ENCODE measurements at places on chromosomes 4 and X.

GRCh38 chr4:153741541-153741940 is 18.3 kb downstream of the RNF175 start:
- DNase-seq: no peak

DNA sequence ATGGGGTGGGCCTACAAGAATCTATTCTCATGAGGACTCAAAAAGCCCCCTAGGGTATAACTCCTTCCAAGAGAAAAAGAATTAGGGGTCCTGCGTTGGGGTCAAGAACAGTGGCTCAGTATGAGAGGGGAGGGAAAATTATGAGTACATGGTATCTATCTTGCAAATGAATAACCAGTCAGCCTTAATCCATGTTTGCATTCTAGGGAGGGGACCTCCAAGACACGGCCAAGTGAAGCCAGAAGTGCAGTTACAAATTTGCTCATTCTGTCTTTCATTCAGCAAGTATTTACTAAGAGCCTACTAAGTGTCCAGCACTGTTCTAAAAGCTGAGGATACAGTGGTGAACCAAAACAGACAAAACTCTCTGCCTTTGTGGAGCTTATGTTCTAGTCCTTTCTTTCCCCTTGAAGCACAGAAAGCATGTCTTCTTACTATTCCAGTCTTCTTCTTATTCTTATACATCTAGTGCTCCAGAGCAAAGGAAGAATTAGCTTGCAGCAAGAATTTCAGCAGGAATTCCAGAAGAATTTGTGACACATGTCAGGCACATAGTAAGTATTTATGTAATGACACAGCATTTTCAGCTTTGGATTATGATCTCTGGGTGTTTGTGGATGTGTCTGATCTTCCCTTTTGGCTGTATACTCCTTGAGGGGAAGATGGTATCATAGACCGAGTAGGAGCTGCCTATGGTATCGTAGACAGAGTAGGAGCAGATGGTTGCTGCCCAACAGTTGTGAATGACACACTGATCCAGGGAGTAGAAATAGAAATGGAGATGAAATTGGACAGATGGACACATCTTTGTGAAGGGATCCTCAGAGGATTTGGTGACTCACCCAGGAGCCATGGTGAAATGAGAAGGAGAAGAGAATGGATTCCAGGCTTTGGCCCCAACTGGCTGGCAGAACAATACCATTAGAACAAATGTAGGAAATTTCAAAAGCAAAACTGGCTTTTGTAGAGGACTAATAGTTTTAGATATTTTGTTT is 75.9 kb downstream of the COQ2 start:
- DNase-seq: peak; percentile 43

DNA sequence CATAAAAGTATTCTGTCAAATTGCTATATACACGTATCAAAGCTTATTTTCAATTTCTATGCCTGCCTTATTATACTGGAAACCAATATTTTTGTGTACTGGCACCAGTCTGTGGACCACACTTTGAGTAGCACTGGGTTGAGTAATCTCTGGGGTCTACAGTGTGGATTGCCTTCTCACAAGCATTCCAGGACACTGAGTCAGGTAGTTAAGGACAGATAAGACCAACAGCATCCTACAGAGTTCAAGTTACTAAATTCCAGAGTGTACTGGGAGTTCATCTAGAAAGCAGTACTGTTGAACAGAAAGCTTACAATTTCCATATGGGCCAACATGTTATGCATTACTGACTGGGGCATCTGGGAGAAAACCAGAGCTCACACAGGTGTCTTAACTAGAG is 61.8 kb downstream of the VMA21 start:
- peak; percentile 0 for DNase-seq

DNA sequence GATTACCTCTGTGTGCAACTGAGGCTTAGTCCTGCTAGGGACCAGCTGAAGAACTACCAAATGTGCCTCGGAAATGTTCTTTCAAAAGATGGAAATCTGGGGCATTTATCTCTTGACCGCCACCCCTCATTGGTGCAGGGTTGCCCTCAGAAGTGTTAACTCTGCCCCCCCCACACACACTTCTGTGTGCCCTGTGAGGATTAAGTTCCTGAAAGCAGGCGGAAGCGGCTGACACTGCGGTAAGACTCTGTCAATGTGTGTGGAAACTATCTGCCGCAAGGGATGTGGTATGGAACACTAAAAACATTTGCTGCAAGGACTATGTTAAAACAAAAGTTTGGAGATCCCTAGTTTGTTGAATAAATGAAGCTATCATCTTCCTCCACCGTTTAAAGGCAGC is 106.9 kb upstream of the NDP start:
- no peak for DNase-seq

- no peak for DNase-seq
Measured at GRCh38 chr4:2819244-2820215, 24.1 kb upstream of the ADD1 start.

DNA sequence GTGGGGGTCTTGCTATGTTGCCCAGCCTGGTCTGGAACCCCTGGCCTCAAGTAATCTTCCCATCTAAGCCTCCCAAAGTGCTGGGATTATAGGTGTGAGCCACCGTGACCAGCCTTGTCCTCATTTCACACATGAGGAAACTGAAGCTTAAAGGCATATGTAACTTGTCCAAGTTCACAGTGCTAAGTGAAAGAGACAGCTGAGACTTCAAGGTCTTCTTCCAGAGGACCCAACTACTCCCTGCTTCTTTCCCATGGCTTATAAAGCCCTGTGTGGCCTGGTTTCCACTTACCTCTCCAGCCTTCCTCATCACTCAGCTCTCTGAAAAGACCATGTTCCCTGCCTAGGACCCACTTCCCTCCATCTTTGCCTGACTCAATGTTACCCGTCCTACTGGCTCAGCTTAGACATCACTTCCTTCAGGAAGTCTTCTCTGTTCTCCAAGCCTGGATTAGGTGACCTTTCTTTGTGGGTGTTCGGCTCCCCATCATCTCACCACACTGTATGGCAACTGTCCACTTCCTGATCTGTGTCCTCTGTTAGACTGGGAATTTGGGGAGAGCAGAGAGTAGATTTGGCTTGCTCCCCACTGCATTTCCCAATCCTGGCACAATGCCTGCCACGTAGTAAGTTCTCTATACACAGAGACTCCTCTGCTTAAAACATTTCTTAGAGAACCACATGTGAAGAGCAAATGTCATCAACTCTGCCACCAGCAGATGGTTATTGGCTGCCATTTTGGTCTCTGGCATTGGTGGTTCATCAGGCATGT is 30.4 kb upstream of the LAMP2 start:
- DNase-seq: no peak

DNA sequence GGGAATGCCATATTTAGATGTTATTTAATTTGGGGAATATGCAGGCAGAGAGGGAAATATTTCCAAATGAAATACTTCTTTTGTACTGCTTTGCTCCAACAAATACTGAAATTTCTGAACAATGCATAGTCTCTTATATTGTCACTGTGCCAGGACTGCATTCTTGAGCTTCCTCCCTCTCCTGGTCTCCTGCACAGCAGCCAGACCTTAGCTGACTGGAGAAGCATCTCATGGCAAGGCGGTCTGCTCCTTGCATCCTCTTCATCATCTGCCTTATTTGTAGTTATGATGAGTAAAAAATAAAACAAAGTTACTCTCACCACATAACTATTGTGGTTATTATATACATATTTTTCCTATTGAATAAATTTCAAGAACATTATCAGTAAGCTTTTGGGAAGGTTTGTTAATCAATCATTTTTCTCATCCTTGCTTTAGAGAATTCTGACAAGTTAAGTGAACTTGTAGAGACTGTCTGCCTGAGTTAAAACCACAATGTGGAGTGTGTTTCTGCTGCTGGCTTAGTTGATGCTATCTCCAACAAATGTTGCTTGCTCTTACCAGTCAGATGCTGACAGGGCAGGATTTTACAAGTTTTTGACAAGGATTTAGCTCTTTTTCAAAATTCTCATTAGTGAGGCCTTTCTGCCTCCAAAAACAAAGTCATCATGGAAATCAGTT is 153.6 kb downstream of the SOWAHB start:
- no peak for DNase-seq

DNA sequence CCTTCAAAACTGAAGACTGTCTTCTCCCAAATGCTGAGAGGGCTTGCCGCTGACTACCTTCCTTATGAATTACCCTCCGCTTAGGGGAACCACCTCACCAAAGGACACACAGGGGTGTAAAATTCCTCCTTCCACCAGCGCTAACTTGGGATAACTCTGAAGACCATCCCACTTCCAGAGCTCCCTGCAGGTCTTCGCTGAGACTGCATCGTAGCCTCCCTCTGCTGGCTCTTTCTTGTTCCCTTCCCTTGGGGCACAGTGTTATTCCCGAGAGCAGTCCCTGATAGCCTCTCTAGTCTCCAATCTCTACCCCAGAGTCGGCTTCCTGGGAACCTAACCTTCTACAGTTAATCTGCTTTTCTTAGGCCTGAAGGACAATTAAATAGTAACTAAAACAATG is 725.5 kb upstream of the ATOH1 start:
- DNase-seq: no peak

GRCh38 chrX:104195489-104196084 is 29.3 kb downstream of the FAM199X start:
- DNase-seq: no peak

DNA sequence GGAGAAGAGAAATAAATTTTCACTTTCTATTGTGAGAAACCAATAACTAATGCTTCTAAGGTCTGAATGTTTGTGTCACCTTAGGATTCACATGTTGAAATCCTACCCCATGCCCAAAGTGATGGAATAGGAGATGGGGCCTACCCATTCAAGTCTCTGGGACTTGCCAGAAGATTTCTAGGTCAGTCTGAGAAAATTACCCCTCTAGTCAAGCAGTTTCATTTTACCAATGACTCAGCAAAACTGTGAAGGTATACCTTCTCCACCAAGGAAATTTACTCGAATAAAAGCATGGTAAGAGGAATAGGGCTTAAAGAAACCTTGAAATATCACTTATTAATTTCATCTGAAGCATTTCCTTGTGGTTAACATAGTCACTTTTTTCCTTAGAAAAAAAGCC is 23.5 kb upstream of the PAPSS1 start:
- no peak for DNase-seq

DNA sequence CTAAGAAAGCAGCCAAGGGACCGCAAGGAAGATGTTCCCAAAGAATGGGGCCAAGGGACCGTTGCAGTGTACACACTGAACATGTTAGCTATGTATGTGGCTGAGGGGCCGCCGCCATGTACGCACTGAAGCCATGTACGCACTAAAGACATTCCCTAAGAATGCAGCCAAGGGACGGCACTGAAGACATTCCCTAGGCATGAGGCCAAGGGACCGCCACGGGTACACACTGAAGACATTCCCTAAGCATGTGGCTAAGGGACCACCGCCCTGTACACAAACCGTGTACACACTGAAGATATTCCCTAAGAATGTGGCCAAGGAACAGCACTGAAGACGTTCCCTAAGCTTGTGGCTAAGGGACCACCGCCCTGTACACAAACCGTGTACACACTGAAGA is 54.0 kb downstream of the DHRSX start:
- no peak for DNase-seq

All from HS-5 (cell line).